T-cell (primary cell): ENCODE measurements at places on chromosomes 4 and X. TPM values are rescaled to one million over a fixed set of nuclear protein-coding genes. Genes with fewer than 3 reads are reported as not detected.

DNA sequence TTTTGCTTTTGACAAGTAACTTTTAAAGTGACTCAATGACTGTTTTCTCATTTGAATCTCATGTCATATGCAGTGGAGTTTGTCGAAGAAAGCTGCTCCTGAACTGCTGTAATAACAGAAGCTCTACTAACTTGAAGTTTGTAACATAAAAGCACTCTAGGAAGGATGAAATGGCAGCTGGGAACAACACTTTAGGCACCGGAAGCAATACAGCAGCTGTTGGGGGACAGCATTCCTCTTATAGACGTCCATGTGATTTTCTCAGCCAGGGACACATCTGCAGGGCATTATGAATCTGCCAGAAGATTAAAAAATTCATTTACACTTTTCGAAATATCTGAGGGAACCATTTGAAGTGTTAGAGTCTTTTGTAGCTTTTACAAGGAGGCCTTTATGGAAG lies 1035.8 kb downstream of the ADGRL3 start:
- no peak for DNase-seq

RBMXL3 gene
- total RNA-seq, result not detected

PAGE5 gene
- not detected for total RNA-seq

GRCh38 chr4:186392017-186392416 lies 126.0 kb downstream of the F11 start:
- DNase-seq, result no peak

GRCh38 chr4:6409381-6409780 lies 63.0 kb downstream of the PPP2R2C start:
- DNase-seq, result no peak

CYSLTR1 gene
- 11.0 TPM for total RNA-seq

F8A3 gene
- total RNA-seq, result 1.6 TPM

HMX1 gene
- not detected for total RNA-seq

CPE gene
- total RNA-seq, result not detected

- no peak for DNase-seq
Observed at GRCh38 chrX:10636337-10636736, 16.0 kb upstream of the MID1 start.

ALAS2 gene
- total RNA-seq, result not detected

DNA sequence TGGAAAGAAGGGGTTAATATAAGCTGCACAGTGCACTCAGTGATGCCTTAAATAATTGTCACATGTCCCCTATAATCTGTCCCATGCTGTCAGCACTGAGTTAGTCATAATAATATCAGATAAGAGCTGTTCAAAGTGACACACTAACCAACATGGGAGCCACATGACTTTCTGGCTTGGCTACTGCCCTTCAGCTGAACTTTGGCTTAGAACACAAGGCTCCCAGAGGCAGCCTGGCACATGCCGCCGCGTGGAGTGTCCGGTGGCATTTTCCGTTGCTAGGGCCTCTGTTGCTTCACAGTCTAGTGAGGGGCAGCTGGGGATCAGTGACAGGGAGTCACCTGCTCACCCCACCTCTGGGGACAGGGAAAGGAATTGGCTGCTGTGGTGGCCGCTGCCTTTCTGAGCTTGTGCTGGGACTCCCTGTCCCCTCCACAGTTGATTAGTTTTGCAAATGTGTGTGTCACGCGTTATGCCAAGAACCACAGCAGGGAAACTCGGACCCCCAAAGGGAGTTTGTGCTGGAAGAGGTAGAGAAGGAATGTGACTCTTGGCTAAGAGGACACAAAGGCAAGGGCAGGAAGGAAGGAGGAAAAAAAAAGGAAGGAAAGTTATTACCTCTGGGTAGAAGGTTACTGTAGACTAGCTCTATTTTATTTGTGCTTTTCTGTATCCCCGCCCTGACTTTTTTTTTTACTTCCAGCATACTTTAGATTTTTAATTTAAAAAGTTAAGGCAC lies 41.1 kb upstream of the PPARGC1A start:
- no peak for DNase-seq

SYP gene
- 0.73 TPM for total RNA-seq

- no peak for DNase-seq
Observed at GRCh38 chr4:161186750-161187149, 977.0 kb downstream of the FSTL5 start.

SUPT20HL1 gene
- not detected for total RNA-seq

NDST3 gene
- not detected for total RNA-seq

GRCh38 chr4:6918338-6918737 lies 8.7 kb downstream of the TBC1D14 start:
- no peak for DNase-seq

GRCh38 chr4:126627255-126627654 lies 1005.5 kb upstream of the INTU start:
- DNase-seq, result no peak

- no peak for DNase-seq
Observed at GRCh38 chr4:155881555-155881954, 15.5 kb upstream of the ASIC5 start.

GLRA3 gene
- not detected for total RNA-seq

KLKB1 gene
- total RNA-seq, result 2.9 TPM

GRCh38 chr4:95093936-95094929 lies 336.5 kb downstream of the BMPR1B start:
- DNase-seq, result no peak

RPL36A gene
- 431 TPM for total RNA-seq

DNA sequence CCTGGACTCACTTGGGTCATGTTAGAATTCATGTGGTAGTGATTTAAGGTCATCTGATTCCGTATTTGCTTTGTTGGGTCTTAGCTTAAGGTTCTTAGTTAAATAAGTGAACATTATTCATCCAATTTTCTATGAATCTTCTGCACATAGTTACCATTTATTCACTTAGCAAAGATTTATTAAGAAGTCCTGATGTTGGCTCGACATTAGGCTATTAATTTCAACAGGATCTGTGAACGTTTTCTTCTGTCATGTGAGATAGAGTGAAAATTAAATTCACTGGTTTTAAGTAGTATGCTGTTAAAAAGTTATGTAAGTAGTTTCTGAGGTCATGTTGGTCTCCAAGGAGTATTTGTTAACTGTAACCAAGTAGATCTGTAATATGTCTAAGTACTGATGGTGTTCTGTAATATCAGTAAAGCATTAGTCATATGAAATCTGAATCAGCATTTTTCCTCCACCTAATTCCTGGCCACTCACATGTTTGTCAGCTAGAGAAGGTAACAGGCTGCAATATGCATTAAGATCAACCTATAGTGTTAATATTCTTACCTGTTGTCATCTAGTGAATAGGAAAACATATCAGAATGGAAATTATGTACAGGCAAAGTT lies 155.6 kb downstream of the PCDH7 start:
- DNase-seq, result no peak

GRCh38 chr4:128358231-128358912 lies 70.8 kb upstream of the PGRMC2 start:
- DNase-seq, result no peak

DNA sequence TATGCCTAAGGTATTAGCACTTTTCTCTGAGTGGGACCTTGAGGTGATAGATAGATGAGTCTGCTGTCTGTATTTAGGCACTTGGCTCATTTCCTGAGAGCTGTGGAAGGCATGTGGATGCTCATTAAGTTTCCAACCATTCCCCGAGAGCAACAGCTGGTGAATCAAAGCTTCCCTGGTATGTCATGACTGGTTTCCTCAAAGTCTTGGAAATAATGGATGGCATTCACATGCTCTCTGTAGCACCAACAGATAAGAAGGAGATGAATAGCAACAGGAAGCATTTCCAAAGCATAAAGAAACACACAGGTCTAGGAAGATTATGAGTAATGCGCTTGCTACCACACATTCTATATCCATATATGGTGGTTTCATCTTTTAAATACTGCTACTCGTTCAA lies 118.3 kb upstream of the ETNPPL start:
- no peak for DNase-seq

DNA sequence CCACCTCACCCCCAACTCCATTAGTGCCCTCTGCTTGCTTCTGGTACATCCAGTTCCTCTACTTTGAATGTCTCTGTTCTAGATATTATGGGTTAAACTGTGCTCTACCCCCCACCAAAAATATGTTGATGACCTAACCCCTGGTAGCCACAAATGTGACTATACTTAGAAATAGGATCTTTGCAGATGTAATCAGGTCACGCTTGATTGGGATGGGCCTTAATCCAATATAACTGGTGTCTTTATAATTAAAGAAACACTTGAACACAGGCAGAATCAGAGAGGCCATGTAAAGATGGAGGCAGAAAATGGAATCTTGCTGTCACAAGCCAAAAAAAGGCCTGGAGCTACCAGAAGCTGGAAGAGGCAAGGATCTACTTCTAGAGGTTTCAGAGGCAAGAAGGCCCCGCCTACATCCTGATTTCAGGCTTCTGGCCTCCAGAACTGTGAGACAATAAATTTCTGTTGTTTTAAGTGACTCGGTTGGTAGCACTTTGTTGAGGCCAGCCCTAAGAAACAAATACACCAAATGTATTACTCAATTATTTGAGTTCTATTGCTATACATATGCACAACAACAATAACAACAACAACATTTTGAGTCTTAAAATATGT lies 220.0 kb downstream of the PPP3CA start:
- DNase-seq, result no peak

RPA4 gene
- 0.46 TPM for total RNA-seq

DNA sequence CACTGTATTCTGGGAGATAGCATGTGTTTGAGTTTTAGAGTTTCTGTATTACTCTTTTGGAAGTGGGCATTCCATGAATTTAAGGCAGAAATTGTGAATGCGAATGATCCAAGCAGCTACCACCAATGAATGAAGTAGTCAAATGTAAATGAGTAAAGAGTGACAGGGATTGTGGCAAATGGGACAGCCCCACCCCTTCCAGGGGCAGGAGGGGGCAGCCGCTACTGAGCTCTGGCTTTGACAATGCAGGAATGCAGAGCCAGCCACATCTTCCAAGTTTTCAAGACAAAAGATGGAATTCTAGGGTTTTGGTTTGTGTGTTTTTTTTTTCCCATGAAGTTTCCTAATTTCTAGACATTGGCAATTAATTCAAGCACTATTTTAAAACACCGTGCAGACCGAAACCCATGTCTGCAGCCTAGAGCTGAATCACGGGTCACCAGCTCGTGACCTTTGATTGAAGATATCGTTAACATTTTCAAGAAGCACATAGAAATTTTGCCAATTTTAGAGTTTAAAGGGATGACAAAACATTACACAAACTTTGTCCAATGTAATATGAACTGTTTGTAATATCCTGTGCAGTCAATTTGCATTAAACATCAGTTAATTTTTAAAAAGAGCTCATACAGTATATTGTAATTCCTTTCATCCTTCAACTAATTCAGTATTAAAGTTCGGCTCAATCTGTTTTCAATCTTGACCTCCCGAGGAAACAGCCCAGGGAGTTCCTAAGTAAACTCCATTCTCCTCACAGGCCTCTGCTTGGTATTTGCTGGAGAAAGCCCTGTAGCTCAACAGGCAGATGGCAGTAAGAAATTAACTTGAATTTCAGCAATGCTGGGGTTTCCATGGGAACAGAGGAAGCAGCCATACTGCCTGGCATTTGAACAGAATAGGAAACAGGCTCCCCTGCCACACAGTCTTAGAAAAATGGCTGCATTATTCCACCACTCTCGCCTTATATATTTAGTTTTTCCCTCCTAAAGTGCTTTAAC lies 83.4 kb downstream of the UCHL1 start:
- DNase-seq, result no peak

DNA sequence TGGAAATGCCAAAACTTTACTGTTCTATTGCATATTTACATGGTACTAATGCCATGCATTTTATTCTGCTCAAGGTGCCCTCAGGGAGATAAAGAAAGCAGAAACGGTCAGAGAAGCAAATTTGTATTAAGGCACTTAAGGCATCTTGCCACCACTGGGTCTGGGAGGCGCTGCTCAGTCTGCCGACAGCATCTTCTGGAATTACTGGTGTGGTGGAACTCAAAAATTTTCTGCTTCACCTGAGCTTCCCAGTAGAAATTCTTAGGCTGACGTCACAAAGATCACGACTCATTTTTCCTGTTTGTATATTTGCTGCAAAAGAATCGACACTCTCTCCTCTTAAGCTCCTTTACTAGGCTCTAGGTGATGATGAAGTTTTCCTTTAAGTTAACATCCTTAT lies 3.0 kb downstream of the RASSF6 start:
- no peak for DNase-seq

SCML1 gene
- total RNA-seq, result 13.6 TPM

CCNA2 gene
- 1.5 TPM for total RNA-seq

REPS2 gene
- 0.43 TPM for total RNA-seq

DNA sequence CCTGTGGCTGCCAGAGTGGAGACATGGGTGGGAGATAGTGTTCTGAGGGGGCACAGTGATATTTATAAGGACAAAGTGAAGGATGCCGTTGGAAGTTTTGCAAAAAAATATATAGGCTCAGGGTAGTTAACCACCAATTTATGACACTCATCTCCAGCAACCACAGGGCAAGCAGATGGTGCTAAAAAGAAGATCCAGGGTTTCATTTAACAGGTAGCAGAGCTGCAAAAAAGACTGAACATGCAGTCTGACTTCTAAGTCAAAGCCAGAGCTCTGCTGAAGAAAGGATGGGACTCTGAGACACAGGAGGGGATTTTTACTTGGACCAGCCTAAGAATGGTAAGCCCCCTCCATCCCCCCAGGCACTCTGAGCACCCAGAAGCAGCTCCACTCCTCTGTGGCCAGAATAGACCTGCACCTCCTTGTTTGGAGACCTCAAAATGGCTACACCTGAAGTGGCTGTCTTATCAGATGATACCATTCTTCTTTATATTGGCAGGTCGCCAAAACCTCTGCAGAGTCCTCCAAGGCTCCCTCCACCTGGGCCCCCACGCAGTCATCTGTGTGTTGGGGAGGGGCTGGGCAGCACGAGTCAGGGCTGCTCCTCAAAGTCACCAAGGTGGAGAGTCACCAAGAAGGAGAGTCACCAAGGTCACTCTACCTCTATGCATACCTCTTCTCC lies 161.4 kb upstream of the FAM9B start:
- no peak for DNase-seq

GRCh38 chr4:186724864-186725468 lies 1.3 kb upstream of the FAT1 start:
- DNase-seq, result no peak

GRCh38 chr4:26322346-26322745 lies 1.5 kb downstream of the RBPJ start:
- no peak for DNase-seq

GRCh38 chr4:55866973-55867574 lies 13.6 kb downstream of the EXOC1 start:
- peak; percentile 11 for DNase-seq

DNA sequence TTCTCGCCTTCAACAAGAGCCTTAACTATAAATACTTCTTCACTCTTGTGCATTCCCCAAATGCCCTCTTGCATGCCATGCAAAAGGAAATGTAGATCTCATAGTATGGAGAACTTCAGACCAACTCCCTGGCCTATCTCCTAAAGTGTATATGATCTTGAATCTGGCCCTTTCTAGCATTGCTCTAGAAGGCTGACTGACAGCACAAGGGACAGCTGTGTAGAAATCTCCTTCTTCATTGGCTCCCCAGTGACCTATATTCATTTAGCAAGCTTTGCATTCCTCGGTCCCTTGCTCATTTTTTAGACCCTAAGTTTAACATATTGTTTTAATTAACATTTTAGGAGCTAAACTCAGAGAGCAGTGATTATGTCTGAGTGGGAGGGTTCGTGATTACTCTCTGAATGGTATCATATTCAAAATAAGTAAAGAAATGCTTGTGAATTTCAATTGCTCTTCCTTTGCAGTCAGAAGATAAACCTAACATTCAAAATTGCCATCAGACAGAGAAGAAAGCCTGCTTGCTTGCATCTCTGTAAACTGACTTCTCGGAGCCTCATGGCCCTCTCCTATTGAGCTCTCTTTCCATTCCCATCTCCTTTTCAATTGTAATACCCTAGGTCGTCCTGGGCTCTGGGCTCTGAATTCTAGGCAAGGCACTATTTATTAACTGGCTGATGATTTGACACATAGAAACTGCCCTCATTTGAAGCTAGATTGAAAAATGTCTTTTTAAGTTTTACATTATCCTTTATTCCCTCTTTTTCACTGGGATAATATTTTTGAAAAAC lies 120.3 kb upstream of the PRKG2 start:
- no peak for DNase-seq
